ENCODE measurements at places on chromosomes 5 and 9.

- no peak for DNase-seq
Observed at GRCh38 chr9:21413151-21413550, 4.2 kb downstream of the IFNA8 start.

DNA sequence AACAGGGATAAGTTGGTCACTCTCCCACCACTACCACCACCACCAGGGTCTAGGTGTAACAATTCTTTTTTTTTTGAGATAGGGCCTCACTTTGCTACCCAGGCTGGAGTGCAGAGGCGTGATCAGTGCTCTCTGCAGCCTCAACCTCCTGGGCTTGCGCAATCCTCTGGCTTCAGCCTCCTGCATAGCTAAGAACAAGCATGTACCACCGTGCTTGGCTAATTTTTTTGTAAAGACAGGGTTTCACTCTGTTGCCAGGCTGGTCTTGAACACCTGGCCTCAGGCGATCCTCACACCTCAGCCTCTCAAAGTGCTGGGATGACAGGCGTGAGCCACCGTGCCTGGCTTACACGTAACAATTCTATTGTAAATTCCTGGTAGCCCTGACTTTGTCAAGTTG, 27.5 kb downstream of the CORO2A start:
- no peak for DNase-seq

- DNase-seq = no peak
Observed at GRCh38 chr9:13470836-13471235, 191.3 kb upstream of the MPDZ start.

GRCh38 chr9:20030671-20031070, 241.8 kb upstream of the SLC24A2 start:
- DNase-seq = no peak

- DNase-seq = no peak
Observed at GRCh38 chr9:5536684-5537083, 26.4 kb downstream of the PDCD1LG2 start.

DNA sequence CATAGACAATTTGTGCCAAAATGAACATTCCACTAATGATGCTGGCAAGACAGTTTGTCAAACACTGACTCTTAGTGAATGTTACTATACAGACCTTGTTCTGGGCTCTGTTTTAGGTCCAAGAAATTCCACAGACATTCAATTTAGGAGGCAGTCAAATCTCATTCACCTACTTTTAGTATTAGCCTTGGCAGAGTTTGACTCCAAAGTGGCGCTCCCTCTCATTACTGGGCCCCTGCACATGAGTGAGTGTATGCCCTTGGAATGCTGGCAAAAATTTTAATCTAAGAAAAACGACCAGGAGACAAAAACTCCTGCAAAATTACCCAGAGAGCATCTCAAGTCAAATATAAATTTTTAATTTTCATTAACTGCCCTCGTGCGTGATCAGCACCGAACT, 94.9 kb upstream of the SLC27A6 start:
- DNase-seq = no peak

DNA sequence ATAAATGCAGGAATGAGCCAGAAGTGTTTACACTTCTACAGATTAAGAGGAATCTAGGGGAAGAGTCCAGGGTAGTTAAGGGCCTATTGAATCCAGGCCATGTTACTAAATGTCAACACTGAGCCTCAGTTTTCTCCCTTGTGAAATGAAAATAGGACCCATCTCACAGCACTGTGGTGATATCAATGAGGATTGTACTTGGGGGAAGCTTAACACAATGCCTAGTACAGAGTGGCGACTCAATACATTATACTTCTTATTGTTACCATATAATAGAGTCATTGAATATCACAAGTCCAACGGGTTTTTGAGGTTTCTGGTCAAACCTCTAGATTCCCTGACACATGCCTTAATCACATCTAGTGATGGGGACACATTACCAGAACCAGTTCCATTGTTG, 4.6 kb downstream of the TRUB2 start:
- no peak for DNase-seq

- no peak for DNase-seq
Observed at GRCh38 chr5:15529821-15530220, 29.8 kb downstream of the FBXL7 start.

- DNase-seq = no peak
Observed at GRCh38 chr9:2506321-2506720, 115.3 kb upstream of the VLDLR start.

DNA sequence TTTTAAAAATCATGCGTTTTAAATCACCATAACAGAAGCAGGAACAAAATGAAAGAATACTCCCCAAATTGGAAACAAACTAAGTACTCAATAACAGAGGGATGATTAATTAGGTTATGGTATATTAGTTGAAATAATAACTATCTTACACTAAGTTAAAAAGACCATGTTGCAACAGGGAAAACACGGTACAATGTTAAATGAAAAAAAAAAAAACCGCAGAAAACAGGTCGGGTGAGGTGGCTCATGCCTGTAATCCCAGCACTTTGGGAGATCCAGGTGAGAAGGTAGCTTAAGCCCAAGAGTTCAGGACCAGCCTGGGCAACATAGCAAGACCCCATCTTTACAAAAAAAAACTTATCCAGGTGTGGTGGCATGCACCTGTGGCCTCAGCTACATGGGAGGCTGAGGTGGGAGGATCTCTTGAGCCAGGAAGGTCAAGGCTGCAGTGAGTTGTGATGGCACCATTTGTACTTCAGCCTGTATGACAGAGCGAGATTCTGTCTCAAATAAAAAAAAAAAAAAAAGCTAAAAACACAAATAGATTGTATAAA, 2.4 kb upstream of the PTPN3 start:
- no peak for DNase-seq

DNA sequence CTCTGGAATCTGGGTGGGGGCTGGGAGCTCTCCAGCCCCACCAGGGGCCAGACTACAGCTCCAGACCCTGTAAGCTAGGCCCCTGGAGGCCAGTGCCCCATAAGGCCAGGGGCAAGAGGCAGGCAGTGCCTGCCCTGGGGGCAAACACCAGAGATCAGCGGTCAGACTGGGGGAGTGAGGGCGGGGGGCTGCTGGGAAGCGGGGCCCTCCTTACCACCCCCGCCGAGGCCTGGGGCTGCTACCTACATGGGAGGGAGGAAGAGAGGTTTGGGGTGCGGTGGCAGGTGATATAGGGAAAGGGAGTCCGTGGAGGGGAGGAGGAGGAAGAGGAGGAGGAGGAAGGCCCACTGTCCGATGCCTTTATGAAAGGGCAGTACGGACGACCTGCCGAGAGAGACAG, 12.7 kb downstream of the PRR7 start:
- no peak for DNase-seq
